Spleen (tissue), 13 donors: ENCODE measurements at places on chromosomes 5 and 9.

DNA sequence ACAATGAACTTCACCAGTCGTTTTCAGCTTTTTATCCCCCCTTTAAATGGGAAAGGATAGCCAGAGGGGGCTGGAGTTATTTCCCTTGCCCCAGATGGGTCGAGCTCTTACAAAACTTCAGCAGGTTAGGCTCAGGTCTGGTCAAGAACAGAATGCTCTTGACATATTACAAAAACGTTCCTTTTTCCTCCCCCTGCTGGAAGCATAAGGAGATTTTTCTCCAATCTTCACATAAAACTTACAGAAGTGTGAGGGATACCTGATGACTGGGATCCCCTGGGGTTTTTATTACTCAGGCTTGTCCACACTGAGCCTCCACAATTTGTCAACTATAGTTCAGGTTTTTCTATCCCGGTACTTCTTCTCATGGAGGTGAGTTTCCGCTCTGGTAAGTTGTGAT, 60.8 kb downstream of the CSF2 start:
- DNase-seq, result no peak

DNA sequence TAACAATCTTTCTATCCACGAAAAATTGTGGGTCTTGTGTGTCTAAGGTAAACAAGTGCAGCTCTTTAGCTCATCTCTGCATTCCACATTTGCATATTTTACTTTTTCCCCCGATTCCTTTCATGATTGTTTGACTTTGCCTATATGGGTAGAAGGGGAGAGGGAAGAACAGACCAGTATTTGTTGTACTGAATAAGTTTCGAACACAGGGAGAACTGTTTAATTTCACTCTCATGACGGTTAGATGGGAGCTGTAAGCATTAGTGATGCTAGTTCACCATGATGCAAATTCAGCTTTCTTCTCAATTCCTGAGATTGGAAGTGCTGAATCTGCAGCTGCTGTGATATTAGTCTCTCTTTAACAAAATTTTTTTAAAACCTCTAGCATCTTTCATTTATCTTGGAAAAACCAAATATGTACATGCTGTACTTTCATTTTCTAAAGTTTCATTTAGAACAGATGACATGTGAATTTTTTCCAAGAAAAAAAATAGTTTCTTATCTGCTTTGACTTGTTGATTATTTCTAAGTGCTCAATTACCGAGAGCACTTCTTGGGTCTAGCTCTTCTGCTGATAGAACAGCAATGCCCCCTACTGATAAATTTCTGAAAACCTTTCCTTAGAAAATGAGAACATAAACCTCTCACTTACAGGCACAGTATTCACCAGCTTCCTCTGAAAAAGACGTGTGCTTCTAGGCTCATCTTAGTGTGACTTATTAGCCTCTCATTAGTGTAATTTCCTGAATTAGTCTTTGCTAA, 149.5 kb downstream of the BAAT start:
- no peak for DNase-seq

- DNase-seq, result no peak
Observed at GRCh38 chr9:126235336-126236243, 91.0 kb upstream of the MVB12B start.

DNA sequence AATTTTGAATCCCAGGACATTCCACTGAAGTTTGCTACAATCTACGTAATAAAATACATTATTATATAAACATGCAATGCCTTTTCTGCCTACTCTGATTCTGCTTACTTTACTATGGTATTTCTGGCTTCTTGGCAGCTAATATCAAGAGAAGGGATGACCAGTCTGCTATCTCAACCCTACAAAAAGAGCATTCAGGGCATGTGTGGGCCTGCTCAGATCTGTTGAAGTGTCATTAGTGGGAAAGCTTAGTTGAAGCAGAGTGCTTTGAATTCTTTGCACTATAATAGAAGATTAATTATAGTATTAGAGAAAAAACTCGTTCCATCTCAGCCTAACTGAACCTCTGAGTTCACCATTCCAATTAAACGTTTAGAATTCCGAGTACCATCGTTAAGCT, 339.5 kb upstream of the ISL1 start:
- DNase-seq, result no peak

DNA sequence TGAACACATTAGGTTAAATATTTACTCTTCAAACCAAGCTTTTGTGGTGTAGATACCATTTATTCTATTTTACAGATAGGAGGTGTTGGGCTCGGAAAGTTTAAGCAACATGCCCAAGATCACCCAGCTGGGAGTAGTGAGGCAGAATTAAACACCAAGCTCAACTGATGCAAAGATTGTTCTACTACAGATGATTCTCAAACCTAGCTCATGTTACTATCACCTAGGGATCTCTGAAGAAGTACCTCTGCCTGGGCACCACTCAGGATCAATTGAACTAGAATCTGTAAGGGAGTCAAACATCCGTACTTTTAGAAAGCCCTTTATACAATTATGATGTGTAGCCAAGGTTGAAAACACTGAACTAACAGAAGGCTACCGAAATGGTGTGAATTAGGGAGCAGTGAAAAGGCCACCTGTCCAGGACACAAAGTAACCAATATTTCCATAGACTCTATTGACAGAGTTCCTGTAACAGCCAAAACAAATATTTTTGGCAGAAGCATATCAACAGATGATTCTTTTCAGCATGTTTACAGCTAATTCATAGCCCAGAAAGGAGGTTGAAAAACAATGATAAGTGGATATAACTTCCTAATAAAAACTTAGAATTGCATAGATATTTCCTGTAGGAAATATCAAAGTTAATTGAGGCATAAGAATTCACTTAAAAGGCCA, 158.5 kb upstream of the PTGER4 start:
- no peak for DNase-seq

- no peak for DNase-seq
Observed at GRCh38 chr5:103111468-103111867, 8.5 kb downstream of the GIN1 start.

DNA sequence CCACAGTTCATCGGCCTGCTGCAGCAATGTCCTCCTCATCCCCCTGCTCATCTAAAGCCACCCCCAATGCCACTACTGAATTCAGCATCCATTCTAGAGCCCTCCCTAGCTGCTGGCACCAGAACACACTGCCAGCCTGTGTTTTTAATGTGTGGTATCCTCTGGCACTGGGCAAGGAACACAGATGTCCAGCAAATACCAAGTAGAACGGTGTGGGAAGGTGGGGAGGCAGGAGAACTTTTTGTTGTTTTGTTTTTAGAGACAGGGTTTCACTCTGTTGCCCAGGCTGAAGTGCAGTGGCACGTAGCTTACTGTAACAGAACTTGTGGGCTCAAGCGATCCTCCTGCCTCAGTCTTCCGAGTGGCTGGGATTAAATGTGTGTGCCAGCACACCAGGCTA, 4.7 kb downstream of the HDHD3 start:
- peak; percentile 21 for DNase-seq

DNA sequence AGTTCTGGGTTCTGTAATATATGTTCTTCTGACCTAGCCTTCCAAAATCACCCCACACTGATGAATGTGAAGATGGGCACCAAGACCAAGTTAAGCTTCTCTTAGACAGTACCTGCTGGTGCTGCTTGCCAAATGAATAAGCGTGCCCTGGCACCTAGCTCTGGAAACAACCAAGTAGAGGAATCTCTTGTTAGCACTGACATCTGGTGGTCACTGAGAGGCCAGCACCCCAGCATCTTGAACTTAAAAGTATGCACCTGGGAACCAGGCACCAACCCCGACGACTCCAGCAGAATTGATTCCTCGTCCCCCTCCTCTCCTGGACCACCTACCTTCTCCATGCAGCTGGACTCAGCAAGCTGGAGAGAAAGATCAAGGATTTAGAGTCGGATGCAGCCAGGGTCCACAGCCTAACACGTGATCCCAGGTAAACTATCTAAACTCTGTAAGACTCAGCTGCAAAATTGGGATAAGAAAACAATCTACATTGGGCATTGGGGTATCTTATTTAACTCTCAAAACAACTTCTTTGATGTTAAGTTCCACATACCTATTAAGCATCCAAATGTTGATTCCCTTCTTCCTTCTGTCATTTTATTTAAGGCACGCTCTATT, 89.8 kb downstream of the SLC1A3 start:
- DNase-seq, result no peak

GRCh38 chr5:141771562-141771961, 89.5 kb upstream of the ARAP3 start:
- no peak for DNase-seq

DNA sequence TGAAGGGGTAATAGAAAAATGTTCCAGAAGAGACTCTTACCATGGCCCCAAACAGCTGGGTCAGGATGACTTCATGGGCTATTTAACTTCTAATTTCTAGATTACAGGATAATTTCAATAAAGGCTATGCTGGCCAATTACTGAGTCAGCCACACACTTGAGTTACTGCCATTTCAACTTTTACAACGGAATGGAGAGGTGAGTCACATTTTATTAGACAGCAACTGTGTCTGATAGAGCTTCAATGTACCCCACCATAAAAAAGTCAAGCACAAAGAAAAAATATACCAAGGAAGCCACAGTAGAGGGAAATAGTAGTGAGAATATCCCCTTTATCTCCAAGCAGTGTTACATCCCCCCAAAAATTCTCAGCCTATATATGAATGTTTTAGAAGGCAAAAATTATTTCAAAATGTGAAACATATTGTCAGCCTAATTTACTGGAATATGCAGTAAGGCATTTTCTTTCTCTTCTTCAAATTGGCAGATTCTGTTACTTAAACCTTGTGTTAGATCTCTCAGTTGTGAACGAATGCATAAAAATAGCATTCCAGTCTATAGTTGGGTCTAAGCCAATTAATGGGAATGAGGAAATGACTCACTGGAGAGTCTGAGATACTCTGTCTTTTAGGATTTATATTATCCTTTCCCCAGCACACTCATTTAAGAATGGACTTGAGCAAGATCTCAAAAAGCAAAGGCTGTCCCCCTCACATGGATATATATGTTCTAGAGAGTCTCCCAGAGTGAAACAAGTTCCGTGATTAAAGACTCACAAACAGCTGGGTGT, 47.1 kb upstream of the RAI14 start:
- no peak for DNase-seq

DNA sequence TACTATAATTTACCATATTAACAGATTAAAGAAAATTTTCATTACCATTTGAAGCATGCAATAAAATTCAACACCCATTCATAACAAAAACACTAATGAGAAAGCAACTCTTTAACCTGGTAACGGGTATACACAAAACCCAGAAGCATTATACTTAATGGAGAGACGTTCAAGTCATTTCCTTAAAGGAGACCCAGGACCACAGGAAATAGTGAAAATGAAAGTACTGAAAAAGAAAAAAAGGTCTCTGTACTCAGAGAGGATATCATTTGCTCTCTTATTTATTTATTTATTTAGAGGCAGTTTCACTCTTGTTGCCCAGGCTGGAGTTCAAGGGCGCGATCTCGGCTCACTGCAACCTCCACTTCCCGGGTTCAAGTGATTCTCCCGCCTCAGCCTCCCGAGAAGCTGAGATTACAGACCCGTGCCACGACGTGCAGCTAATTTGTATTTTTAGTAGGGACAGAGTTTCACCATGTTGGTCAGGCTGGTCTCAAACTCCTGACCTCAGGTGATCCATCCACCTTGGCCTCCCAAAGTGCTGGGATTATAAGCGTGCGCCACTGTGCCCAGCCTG, 61.6 kb downstream of the SETX start:
- no peak for DNase-seq

- no peak for DNase-seq
Observed at GRCh38 chr9:99403371-99403770, 181.3 kb downstream of the SEC61B start.

DNA sequence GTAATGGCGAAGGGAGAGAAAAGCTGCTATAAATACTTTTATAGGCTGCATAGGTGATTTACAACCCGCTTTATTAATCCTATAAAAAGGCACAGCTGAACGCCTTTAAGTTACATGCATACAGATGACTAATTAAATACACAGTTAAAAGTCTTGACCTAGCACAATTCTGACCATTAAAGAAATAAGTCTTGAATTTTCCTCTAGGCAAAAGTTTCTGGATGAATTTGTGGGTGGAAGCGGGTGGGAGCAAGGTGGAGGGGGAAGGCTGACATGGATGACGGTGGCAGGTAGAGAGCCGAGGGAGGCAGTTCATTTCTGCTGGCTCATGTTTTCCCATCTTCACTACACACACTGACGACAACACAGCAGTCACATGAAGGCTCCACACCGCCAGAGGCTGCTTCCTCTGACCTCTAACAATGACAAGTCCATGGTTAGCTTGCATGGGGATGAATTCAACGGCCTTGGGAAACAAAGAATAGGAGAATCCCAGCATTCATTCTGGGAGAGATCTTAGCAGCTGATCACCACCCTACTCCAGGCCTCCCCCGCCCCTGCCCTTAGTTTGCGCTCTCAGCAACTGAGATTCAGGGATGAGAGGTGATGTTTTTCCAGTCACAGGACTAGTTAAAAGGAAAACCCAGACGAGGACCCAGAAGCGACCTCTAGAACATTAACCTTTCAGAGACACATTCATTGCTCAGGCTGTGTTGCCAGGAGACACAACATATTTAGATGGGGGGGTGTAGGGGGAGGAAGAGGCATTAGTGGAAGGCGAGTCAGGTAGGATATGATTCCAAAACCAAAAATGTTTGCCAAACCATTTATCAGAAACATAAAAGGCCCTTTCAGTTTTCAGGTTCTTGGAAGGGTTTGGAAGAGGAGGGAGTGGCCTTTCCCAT, 329.3 kb downstream of the PIK3R1 start:
- no peak for DNase-seq

DNA sequence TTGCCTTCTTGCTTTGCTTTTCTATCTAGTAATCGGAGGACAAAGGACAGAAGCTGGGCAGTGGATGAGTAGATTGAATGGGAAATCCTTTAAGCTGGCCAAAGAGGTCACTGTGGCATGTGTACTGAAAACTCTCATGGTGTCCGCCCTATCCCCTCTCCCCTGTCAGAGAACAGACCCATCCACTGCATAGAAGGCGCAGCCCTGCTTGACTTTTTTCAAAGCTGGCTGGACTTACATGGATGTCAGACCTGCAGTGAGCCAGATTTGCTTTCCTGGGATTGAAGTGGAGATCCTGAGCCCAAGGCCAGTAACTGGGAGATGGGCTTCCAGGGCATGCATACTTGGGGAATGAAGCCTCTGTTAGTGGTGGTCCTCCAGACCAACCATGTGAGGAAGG, 329.5 kb downstream of the TRPM3 start:
- DNase-seq, result no peak

DNA sequence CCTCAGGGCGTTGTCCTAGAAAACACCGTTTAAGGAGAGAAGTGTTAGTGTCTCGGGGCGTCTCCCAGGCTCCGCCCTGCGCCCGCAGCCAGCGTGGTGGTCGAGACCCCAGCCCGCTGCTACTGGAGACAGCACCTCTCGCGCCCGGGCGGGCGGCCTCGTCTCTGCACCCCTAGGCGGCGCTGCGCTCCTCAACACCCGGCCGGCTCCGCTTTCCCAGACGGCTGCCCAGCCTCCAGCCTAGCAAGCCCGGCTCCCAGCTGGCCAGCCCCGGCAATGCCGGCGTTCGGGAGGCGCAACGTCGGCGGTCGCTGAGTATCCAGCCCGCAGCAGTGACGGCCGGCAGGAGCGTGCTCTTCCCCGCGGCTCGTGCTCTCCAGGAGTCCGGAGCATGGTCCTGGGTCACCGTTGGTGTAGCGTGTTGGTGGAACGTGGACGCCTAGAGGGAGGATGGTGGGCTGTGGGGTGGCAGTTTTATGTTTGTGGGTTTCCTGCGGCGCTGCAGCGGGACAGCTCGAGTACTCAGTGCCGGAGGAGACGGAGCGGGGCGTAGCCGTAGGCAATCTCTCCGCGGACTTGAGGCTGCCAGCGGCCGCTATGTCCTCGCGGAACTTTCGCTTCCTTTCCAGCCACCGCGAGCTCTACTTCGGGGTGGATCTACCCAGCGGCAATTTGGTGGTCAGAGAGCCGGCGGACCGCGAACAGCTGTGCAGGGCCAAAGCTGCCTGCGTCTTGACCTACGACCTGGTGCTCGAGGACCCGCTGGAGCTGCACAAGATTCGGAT, 536 bp downstream of the PCDHAC1 start:
- DNase-seq, result peak; percentile 83

GRCh38 chr5:139523635-139524445, 37.3 kb upstream of the UBE2D2 start:
- DNase-seq, result peak; percentile 24
